ENCODE measurements at places on chromosomes 2 and 18.

DNA sequence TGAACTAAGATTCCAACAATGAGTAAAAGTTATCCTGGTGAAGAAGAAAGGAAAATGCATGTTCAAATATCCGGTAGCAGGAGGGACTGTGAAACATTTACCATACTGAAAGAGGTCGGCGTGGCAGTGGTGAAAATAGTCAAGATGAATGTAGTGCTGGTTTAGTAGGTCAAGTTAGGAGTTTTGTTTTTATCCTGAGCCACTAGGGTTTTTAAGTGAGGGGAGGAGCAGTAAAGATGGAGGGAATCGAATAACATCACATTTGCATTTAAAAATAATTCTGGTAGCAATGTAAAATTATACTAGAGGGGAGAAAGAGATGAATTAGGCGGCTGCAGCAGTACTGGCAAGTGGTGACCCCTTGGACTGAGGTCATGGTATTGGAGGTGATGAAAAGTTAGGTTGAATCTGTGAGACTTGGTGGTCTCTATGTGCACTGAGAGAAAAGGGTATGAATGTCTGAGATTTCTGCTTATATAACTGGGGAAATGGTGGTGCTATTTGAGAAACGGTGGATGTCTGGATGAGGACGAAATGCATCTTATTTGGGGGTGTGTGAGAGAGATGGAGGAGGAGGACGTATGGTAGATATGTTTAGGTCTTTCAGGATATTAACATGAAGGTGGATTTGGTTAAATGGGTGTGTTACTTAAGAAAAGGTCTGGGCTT lies 5.9 kb downstream of the VAPA start:
- no peak for DNase-seq

DNA sequence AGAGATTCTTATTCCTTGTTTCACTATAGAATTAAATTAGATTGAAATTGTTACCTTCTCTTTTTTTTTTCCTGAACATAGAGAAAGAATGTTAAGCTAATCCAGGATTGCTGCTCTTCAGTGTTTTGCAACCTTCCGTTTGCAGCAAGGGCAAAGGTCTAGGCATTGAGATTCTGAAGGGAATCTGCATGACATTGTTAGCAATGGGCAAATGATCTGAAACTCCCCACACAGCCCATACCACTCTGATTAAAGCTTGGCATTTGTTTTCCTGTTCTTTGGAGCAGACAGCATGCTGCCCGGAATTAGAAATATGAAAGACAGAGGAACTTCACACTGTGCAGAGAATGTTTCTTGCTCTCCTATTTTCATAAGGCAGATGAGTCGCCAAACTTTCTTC lies 551.8 kb downstream of the SOCS6 start:
- no peak for DNase-seq

- no peak for DNase-seq
Measured at GRCh38 chr2:76252704-76253103, 542.0 kb upstream of the GCFC2 start.

DNA sequence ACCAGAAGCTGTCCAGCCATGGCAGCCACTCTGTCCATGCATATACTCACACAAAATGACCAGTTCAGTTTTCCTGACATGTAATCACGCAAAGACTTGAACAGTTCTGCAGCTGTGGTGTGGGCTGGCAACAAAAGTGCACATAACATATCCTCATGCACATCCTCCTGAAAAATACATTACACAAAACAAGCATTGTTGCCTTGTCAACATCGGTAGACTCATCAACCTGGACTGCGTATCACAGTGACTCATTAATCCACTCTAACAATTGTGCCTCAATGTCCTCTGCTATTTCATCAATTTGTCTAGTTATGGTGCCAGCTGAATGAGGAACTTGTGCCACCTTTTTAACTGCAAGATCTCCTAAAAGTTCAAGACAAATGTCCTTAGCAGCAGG lies 19.5 kb downstream of the RBKS start:
- DNase-seq: no peak

DNA sequence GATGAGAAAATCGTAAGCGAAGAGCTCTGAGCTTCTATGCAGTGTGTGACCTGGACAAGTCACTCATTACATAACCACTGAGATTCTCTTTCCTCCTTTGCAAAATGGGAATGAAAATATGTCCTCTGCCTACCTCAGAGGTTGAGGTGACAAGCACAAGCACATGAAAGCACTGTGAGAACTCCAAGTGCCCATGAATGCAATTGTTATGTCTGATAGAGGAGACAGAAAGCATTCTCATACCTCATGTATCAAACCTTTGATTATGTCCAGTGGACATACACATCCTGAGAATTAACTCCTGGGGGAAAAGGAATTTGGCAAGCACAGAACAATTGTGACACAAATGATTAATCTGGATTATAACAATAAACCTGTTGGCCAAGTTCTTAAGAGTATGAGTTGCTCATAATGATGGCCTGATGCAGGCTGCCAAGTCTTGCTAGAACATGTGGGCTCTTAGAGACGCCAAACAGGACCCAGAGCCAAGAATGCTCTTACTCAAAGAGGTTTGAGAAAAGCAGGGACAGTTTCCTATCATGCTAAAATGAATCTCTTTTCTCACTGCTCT lies 8.5 kb upstream of the RMDN2 start:
- DNase-seq: no peak

DNA sequence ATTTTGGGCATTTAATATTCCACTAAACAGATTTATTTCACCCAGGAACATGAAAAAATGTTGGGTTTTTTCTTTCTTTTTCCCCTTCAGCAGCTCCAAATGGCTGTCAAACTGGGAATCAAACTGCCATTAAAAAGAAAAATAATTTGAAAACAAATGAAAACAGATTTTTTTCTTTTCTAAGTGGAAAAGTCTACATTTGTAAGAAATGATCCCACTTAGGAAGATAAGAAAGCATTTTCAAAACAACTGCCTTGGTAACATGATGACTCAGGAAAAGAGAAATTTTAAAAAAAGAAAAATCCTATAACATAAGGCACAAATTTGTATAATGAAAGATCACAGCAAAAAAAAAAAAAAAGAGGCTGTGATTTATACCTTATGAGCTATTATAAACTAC lies 20.0 kb downstream of the ZNF521 start:
- DNase-seq: no peak

GRCh38 chr2:172080641-172081220 lies 4.6 kb upstream of the DLX1 start:
- no peak for DNase-seq

- no peak for DNase-seq
Measured at GRCh38 chr2:159925975-159926374, 128.0 kb upstream of the CD302 start.

- no peak for DNase-seq
Measured at GRCh38 chr2:205703471-205704126, 21.3 kb downstream of the NRP2 start.

DNA sequence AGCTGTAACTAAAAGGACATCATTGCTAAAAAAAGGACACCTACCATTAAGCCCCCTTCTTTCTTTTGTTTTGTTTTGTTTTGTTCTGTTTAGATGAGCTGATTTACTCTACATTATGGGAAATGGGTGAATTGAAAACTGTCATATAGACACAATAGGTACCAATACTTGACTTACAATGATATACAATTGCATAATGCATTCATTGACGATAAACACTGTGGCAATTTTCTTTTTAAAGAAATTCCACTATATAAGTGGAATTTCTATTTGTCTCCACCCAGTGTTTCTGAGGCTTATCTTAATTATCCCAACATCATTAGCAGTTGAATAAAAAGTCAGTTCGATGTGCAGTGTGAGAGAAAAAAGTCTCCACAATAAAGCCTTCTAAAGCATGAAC lies 282.1 kb downstream of the BCL2 start:
- no peak for DNase-seq

DNA sequence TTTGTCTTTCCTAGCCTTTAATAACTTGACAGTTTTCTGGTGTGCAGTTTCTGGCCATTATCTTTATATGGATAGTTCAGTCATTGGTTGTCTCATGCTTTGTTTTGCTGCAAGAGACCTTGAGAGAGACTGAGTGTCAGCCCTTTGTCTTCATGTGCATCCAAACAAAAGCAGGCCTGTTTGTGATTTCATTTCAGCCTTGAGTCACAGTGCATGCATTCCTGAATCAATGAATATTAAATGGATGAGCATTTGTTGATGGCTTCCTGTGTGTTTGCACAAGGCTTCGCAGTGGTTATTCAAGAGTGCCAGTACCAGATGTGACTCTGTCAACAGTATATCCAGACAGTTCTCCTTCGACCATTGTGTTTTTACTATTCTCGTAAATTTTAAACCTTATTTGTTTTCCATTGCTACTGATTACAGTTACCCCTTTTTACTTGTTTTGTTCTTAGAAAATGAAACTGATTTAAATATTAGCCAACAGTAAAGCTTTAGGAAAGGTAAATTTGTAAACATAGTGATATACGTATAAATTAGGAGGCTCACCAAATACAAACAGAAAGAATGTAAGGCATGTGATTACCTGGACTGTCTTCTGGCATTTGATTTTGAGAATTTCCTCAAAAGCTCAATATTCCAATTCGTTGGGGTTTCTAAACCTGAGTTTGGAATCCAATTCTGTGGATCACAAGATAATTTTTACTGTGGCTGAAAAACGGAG lies 319.8 kb downstream of the CTNNA2 start:
- no peak for DNase-seq

GRCh38 chr2:43039376-43040080 lies 186.9 kb downstream of the ZFP36L2 start:
- no peak for DNase-seq

DNA sequence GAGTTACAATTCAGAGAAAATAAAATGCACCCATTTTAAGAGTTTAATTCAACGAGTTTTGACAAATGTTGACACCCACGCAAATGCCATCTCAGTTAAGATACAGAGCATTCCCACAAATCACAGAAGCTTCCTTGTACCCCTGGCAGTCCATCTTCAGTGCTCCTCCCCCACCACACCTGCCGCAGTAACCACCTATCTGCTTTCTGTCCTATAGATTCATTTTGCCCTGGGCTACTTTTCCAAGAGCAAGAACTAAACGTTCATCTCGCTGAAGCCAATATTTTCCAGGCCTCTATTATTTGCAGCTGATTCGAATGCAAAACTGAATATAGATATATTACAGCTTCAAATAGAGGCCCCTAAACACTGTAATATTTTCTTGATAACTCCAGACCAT lies 13.4 kb upstream of the HPCAL1 start:
- no peak for DNase-seq

DNA sequence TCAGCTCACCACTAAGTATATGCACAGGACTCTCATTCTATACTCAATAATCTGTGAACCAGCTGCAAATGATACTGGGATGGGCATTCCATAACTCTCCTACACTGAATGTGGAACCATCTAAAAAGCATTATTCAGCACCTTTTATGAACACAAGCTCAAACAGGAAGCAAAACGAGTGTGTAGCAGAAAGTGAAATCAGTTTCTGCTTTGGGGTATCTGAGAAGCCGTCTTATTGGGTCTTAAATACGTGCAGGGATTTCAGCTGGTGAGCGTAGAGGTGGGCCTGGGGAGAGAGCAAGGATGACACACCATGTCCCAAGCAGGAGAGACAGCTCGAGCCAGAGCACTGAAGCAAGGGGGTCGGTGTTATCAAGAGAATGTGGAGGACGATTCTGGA lies 120.0 kb upstream of the TTN start:
- DNase-seq: no peak

- peak; percentile 67 for DNase-seq
Measured at GRCh38 chr2:74553892-74554819, at the start of the genes DOK1 and LOXL3. DOK1 (plus strand) TSS chr2:74554720; CDS start chr2:74554755, 35 bp downstream. LOXL3 (minus strand) TSS chr2:74553942; CDS start chr2:74552634, 1,308 bp downstream.

GRCh38 chr2:31219131-31219969 lies 2.0 kb upstream of the CAPN14 start:
- DNase-seq: no peak

DNA sequence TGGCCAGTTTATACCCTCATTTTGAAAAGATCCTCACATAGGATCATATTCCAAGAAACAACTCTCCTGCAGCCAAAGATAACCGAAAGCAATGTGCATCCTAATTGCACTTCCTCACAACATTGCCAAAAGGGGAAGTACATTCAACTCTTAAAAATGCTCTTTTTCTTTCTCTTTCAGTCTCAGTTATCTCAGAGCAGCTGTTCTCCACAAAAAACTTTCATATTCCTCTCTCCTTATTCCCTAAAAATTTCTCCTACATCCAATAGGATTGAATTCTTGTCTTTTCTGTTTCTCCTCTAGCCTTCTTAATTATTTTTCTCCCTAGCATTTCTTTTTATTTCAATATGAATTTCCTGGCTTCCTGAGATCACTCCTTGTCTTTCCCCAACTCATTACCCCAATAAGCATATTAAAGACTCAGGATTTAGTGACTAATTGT lies 7.4 kb upstream of the VRK2 start:
- no peak for DNase-seq

DNA sequence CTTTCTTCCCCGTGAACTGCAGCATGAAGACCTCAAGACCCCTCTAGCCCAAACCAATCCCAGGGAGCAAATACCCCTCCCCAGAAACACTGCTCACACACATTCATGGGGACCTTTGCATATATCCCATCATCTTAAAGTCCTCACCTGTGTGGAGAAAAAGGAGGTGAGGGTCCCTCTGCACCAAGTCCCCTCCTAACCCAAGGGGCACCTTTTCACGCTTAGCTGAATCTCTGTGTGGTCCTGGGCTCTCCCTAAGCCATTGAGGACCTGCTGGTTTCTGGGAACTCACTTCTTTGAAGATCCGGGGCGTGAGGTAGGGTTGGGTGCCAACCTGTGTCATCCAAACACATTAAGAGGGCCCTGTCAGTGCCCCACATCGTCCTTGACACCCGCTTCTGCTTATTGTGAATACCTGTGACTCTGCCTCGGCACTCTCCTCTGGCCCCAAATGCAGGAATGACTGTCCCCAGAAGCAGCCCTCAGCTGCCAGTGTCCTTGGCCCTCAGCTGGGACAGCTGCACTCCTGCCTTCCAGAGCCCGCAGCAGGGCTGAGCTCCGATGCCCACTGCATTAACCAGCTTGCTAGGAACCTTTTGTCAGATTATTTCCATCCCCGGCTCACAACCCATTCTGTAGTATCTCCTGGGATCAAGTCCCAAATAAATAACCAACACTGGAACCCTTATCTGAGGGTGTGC lies 41.3 kb upstream of the ITM2C start:
- DNase-seq: no peak

All from stimulated activated CD8-positive, alpha-beta memory T cell treated with anti-CD3 and anti-CD28 coated beads, Interleukin-15, amount 100 ng/mL, for 24 hours (primary cell).